Tongue (tissue), 3 donors: ENCODE measurements at places on chromosomes 16 and 17. TPM values are rescaled to one million over a fixed set of nuclear protein-coding genes. Genes with fewer than 3 reads are reported as not detected.

The CHST6 gene
- total RNA-seq, result 2.1 TPM

DNA sequence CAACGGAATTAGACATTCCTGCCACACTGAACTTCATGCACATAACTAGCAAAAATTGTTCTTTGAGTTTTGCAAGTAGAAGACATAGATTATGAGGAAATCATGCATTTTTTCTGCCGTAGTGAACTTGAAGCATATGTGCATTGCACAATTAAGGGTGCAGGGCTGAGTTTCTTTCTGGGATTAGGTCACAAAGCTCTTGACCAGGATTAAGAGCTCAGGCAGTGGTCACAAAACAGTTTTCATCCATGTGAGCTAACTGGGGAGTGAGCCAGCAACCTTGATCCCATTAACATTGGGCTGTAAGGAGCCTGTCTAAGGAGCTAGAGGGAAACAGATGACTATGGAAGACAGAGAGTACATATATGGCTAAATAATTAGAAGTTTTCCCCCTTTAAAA is 143.7 kb downstream of the PMP22 start:
- no peak for DNase-seq

- no peak for DNase-seq
These were observed 35.5 kb upstream of the APOH start for GRCh38 chr17:66264696-66265095.

- no peak for DNase-seq
These were observed 28.7 kb downstream of the B9D1 start for GRCh38 chr17:19333736-19334290.

DNA sequence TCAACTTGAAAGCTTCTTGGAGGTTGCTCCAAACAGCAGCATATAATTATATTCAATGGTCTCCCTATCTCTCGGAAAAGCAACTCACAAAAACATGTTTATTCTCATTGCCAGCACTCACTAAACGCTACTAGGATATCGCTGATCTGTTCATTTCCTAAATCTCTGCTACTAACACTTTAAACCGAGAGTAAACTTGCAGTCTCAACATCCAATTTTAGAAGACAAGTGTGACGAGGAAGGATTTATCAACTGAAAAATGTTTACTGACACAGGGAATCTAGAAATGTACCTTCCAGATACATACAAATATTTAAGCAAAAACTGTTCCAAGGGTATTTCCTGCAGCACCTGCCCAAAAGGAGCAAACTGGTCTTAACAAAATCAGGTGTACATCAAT is 56.5 kb downstream of the YWHAE start:
- DNase-seq, result no peak

DNA sequence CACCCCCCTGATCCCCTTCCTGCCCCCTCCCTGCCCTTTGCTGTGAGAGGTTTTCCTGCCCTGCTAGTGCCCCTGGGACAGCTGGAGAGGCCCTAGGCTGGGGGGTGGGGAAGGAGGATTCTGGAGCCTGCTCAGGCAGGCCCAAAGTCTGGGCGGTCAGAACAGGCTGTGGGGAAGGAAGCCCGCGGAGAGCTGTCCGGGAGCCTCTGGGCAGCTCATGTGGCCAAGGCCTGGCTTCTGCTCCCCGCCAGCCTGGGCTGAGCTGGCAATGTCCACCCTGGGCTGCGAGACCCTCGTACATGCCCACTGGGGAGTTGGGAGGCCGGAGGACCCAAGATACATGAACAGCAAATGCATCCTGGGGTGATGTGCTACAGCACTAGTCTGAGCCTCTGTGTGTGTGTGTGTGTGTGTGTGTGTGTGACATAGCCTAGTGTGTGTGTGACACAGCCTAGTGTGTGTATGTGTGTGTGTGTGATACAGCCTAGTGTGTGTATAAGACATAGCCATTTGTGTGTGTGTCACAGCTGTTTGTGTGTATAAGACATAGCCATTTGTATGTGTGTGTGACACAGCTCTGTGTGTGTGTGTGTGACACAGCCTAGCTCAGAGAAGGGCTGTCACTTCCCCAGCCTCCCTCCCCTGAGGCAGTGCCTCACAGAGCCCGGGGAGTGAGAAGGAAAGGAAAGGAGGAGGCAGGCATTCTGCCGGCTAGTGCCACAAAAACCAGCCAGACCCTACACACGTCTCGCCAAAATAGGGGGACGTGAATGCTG is 201.4 kb upstream of the CIBAR2 start:
- DNase-seq, result peak; percentile 78

DNA sequence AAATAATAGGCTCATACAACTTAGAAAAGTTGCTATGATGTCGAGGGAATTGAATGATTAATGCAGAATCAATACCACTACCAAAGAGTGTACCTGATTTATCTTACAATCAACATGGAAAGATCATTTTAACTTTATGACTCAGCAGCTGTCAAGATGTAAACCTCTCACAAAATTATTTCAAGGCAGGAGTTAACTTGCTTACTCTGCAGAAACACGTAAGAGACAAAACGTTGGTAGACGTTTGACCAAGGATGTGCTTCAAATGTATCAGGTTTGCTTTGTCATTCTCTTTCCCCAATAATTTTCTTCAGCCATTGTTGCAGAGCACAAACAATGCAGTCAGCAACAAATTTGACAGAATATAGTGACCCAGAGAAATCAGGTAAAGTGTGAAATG is 415.8 kb upstream of the KIF2B start:
- DNase-seq, result no peak

- DNase-seq, result no peak
These were observed 2.2 kb downstream of the GJC1 start for GRCh38 chr17:44827863-44828262.

GRCh38 chr17:36922175-36922574 is 15.1 kb upstream of the LHX1 start:
- DNase-seq, result no peak

DNA sequence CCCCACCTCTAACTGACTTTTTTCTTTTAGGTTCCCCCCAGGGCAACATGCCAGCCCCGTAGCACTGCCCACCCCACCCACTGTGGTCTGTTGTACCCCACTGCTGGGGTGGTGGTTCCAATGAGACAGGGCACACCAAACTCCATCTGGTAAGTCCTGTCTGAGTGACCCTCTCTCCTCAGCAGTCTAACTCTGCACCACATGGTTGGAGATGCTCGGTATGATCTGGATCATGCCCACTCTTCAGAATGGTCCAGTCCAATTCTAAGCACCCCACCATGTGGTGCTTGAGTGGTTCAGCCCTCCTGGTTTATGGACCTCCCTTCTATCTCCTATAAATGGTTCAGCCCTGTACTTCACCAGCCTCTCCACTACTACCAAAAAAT is 5.9 kb downstream of the KDM6B start:
- DNase-seq, result peak; percentile 31

GRCh38 chr17:55898195-55898594 is 147.3 kb downstream of the PCTP start:
- DNase-seq, result no peak

- DNase-seq, result no peak
These were observed 12.9 kb downstream of the RDM1 start for GRCh38 chr17:35917519-35918213.

- no peak for DNase-seq
These were observed 6.7 kb downstream of the ABCC3 start for GRCh38 chr17:50641357-50641756.

GRCh38 chr16:69744363-69745231 is 10.1 kb downstream of the NOB1 start:
- DNase-seq, result no peak

DNA sequence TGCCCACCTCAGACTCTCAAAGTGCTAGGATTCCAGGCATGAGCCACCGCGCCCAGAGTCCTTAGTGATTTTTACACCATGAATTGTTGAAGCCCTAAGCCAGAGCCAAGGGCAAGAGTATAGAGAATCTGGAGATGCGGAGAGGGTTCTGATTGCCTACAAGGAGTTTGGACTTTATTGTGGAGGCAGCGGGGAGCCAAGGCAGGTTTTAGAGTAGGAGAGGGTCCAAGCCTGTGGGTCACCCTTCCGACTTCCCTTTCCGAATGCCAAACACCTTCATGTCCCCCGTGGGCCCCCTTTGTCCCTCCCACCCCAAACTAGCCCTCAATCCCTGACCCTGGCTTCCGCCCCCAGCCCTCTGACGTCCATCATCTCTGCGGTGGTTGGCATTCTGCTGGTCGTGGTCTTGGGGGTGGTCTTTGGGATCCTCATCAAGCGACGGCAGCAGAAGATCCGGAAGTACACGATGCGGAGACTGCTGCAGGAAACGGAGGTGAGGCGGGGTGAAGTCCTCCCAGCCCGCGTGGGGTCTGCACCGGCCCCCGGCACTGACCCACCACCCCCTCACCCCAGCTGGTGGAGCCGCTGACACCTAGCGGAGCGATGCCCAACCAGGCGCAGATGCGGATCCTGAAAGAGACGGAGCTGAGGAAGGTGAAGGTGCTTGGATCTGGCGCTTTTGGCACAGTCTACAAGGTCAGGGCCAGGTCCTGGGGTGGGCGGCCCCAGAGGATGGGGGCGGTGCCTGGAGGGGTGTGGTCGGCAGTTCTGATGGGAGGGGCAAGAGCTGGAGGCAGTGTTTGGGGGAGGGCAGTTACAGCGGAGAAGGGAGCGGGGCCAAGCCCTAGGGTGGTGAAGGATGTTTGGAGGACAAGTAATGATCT is 7.1 kb downstream of the MIEN1 start:
- DNase-seq, result no peak

DNA sequence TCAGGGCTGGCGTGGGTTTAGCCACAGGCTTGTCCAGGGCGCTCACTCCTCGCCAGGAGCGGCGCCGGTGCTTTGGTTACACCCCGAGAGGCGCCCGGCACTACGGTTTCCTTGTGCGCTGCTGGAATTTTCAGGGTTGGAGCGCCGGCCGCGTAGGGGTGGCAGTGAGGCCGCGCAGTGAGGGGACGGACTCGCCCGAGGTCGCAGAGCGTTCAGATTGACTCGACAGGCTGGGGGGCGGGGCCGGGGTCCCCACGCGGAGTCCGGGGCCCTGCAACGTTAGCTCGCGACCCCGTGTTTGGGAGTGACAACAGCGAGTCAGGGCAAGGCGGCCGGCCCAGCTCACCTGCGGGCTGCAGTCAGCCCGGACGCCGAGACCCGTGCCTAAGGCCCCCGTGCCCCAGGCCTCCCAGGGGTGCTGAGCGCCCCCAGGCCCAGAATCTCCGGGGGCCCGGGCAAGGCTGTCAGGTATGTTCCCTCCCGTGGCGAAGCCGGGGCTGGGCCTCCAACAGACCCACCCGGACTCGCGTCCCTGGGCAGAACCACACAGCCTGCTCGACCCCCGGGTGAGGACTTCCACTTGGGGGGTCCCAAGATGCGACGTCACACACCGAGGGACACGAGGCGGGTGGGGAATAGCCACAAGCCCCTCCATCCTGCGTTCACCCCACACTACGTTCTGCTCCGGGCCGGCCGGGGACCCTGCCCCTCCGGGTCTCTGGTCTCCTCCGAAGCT is 1.3 kb upstream of the ACTG1 start:
- DNase-seq, result peak; percentile 80

DNA sequence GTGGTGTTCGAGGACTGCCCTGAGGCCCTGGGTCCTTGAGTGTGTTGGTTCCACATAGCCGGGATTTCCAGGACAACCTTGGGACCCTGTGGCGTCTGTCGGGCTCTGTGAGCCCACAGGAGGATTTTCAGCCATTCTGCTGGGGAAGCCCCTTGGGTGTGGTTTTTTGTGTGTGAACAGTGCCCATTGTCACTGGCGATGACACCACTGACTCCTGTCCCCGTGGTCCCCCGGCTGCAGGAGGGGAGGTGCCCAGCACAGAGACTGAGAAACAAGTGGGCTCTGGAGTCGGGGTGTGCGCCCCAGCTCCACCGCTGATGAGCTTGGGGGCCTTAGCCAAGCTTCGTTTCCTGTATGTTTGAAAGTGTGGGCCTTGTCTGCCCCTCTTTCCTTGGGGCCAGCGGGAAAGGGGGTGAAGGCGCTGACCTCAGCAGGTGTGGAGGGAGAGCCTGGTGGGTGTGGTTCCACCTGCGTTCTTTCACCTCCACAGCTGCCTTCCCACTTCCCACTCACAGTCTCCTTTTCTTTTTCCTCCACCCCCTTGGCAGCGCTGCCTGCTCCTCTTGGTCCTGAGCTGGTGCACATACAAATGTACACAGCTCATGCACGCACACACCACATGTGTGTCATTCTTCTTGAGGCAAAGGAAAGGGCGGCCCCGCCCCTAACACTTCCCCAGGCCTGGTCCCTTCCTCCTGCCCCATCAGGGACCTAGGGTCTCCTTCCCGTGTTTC is 16.1 kb downstream of the MGRN1 start:
- DNase-seq, result no peak

GRCh38 chr17:70563281-70563820 is 394.0 kb downstream of the KCNJ2 start:
- peak; percentile 91 for DNase-seq
